Chondrocyte (in vitro differentiated cells): ENCODE measurements at places on chromosomes 2 and 18.

DNA sequence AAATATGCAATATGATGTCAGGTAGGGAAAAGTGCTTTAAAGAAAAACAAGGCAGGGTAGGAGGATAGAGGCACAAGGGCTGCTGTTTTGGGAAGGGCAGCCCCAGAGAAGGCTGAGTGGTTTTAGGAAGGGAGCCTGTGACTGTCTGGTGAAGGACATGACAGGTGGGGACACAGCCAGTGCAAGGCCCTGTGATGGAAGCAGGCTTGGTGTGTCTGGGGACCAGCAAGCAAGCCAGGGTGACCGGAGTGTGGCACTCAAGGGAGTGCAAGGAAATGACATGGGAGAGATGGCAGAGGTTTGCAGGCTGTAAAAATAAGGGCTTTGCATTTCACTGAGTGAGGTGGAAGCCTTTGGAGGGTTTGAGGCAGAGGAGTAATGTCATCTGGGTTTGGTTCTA lies 62.0 kb downstream of the LTBP1 start:
- DNase-seq = no peak

DNA sequence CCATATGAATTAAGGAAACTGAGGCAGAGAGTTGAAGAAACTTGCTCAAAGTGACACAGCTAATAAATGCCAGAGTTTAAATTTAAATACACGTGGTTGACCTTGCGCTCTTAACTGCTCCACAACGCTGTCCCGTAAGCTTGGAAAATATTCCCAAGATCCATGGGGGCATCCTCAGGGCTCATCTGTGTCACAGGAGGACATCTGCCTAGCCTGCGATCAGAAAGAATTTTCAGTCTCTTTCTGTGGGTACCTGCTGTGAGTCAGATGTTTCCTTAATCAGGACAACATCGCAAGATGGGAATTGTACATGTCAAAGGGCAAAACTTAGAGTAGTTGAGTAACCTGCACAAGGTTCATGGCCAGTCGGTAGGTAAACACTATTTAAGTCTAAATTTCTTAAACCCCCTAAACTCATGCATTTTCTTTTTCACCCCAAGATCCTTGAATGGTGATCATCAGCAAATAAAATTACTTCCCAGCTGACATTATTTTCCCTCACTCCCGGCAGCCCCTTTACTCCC lies 1.4 kb downstream of the CMPK2 start:
- no peak for DNase-seq

GRCh38 chr2:164992818-164993217 lies 37.5 kb upstream of the SLC38A11 start:
- DNase-seq = no peak

- no peak for DNase-seq
These were observed 617.3 kb upstream of the ZEB2 start for GRCh38 chr2:145137211-145137610.

DNA sequence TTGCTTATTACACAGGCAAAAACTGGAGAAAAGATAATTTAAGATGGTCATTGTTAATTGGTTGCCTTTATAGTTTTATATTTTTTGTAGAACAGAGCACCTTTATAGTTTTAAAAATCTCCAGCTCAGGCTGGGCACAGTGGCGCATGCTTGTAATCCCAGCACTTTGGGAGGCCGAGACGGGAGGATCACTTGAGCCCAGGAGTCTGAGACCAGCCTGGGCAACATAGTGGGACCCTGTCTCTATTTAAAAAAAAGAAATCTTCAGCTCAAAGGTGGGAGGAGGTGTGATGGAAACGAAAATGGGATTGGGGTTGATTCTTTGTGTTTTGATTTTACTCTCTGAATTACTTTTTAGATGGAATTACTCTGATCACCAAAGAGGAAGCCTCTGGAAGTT lies 85.4 kb downstream of the XRCC5 start:
- no peak for DNase-seq

DNA sequence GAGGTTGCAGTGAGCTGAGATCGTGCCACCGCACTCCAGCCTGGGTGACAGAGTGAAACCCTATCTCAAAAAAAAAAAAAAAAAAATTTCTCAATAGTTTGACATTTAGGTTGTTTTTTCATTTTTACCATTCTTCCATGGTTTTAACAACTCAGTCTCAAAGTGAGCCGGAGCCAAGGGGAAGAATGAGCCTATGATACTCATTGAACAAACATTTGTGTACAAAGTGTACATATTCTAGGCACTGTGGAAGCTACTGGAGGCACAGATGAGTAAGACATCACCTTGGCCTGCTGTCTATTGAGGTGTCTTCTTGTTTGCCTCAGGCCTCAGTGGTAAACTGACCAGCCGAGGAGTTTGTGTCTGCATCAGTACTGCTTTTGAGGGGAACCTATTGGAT lies 21.9 kb downstream of the CENPO start:
- DNase-seq = no peak

DNA sequence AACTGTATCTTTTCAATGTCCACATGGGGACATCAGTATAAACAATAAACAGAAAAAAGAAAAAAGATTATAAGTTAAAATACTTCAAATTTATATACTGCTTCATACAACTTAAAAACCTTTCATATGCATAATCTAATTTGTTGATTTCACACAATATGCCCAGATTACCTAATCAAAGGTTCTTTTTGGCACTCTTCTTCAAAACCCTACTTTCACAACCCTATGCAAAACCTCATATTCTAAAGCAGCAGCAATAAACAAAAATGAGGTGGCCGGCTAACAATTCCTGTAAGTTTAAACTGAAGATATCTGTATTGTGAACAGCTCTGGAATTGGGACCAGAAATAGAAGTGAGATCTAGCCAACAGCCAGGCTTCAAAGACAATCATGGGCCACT lies 28.6 kb downstream of the STK17B start:
- DNase-seq = no peak

GRCh38 chr2:181949047-181949446 lies 36.6 kb upstream of the PPP1R1C start:
- DNase-seq = no peak

DNA sequence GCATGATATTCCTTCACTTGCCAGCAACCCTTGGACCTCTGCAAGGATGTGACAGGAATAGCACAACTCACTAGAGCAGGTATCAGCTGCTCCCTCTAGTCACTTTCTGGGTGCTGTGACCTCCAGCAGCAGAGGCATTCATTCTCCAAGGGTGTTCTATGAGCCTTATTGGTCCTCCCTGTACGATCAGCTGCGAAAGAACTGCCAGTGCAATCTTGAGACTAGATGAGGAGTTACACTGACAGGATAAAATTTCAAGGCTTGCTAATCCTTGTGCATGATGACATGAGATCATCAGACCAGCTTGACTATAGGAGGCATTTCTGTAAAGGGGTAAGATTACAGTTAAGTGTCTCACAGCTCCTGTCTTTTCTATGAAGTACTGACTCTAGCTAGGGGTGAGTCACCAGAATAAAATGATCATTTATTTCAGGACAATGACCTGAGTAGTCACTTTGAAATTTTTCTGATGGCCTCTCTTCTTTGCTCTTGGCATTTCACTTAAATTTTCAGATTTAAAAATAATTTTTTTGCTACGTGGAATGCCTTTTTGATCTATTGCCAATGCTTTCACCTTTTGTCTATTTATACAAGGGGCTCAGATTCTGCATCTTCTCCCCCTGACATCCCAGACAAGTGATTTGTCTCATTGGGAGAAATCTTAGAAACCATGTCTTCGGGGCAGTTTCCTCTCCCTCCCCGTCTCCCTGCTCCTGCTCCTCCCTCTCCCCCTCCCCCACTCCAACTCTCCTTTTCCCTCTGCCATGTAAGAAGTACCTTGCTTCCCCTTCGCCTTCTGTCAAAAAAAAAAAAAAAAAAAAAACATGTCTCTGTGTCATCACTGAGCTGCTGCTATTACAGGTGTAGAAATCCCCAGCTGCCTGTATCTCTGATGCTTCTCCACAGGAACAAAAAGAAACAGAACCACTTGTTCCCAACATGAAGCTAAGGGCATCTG lies 49.2 kb upstream of the FRZB start:
- DNase-seq = no peak

GRCh38 chr2:44267796-44268648 lies 7.3 kb upstream of the SLC3A1 start:
- no peak for DNase-seq

GRCh38 chr2:20925265-20925889 lies 102.5 kb upstream of the LDAH start:
- DNase-seq = no peak

DNA sequence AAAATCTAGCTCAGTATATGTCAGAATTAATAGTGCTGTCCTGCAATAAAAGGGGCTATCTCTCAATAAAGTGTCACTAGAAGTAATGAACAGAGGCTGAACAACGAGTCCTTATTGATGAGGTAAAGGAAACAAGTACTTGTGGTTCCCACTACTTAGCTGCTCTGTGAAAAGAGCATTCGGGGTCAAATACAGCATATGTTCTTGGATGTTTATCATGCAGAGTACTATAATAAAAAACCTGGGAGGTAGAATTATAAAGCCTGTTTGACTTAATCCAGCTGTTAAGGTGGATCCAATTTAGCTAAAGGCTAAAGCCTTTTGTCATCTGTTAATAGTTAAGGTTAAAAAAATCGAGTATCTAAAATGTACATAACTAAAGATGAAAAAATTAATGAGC lies 32.4 kb downstream of the SLC35F5 start:
- no peak for DNase-seq

GRCh38 chr2:113200236-113200635 lies 26.5 kb downstream of the PSD4 start:
- DNase-seq = no peak

- DNase-seq = no peak
These were observed 4.3 kb downstream of the AGPS start for GRCh38 chr2:177396703-177397460.
